Stimulated activated CD4-positive, alpha-beta T cell treated with anti-CD3 and anti-CD28 coated beads, TNF-alpha, amount 100 ng/mL, for 4 hours (primary cell): ENCODE measurements at places on chromosomes 1 and 21.

GRCh38 chr1:233884461-233885151, 19.9 kb upstream of the SLC35F3 start:
- no peak for DNase-seq

DNA sequence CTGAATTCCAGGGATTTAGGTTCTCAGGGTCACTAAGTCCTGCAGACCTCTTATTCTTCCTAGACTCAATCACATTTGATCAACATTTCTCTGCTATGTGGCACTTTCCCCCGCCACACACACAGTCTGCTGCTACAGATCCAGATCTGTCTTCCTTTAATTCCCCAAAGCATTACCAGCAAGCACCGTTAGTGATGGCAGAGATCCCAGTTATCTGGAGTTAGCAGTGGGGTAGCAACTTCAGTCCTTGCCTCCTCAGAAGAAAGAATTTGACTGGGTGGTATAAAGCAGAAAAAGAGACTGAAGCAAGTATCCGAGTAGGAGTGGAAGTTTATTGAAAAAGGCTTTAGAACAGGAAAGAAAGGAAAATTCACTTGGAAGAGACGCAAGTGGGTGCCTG, 100.4 kb upstream of the ETV3 start:
- no peak for DNase-seq

DNA sequence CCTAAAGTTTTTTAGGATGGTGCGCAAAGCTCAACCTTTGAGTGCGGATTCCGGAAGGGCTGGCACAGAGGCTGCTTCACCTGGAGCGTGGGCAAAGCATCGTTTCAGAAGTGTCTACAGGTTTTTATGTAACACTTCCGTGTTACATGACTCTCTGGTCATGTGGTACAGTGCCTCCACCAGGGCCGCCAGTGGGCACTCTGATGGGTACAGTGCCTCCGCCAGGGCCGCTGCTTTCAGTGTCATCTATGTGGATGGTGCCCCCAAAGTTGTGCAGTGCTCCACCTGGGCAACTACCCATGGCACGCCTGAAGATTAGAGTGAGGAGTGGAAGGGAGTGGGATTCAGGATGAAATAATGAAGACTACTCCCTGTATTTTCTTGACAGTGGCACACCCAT, 101.4 kb upstream of the C1orf174 start:
- DNase-seq: no peak

- no peak for DNase-seq
Observed at GRCh38 chr1:22751124-22751531, 40.5 kb downstream of the EPHB2 start.

DNA sequence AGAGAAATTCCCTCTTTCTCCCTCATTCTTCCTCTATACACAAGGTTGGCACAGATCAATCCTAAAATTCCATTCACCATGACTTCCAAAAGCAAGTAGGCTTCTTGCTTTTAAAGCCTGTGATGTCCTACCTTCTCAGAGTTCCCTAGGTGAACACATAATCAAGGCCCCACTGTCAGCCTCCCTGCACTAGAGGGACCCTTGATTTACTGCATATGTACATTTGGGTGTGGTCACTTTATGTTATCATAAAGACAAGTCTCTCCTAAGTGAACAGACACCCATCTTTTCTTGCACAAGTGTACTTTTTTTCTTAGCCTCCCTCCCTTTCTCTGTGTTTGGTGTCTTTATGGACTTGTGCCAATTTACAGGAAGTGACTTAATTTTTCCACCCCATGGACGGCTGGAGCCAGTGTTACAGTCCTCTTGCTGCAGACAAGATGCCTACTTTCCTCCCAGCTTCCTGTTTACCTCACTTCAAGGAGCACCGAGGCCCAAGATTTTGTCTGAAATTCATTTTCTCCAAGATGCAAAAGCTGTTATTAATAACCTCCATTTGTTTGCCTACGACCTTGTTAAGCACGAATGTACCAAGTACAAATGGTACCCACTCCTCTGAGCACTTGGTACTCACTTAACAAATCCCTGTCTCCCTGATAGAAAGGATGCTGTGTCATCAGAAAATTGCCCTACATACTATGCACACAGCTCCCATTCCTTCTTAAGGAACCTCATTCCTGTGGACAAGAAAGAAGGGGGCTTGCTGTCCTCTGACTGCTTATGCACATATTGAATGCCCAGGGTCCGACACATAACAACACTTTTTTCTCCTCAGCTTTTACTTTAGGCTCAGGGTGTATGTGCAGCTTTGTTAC, 82.8 kb upstream of the SLC44A3 start:
- no peak for DNase-seq

- no peak for DNase-seq
Observed at GRCh38 chr1:244057474-244058385, 6.6 kb downstream of the ZBTB18 start.

DNA sequence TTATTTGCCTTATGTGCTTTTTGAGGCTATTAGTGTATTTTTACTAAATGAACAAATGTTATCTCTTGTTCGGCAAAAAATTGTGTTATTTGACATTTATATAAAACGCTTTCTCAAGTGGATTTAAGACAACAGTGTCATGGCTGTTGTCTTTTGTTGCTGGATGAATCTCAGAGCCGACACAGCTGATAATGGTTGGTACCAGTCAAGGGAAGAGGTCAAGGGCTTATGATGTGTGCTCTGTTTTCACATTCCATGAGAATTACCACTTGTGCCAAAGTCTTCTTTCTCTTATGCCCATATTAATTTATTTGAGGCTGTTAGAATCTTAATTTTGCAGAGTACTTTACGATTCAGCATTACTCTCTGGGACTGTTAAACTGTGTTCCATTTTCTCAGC, 17.9 kb upstream of the CD101 start:
- DNase-seq: no peak
